ENCODE measurements at places on chromosomes 6 and 20.

DNA sequence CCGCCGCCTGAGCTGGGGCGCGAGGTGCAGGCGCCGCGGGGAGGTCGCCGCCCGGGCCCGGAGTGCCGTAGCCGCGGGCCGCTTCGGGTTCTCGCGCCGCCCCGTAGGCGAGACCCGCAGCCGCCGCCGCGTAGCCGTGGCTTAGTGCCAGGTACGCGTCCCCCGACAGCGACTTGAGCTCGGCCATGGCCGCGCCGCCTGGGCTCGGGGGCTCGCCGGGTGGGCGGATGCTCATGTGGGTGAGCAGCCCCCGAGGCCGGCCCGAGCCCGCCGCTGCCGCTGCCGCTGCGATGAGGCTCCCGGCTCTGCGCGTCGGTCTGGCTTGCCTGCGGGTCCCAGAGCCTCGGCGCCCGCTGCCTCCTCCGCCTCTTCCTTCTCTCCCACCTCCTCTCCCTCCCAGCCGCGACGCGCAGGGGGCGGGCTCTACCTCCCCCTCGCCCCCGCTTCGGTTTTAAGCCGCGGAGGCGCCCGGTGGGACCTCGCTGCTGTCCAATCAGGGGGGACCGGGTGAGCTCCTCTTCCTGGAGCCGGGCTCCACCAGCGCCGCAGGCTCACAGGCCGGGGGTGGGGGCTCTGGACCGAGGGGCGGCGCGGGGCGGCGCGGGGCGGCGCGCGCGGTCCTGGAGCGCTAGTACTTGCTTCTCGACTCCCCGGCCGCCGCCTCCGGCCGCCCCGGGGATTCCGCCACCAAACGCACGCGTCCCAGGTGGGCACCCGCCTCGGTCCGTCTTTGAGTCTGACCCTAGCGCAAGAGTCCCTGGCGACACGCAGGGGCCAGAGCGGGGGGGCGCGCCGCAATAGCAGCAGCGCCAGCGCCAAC, at the start of gene BHLHE23:
Gene BHLHE23 (minus strand): TSS at position 425 of the 820 bp plus-strand sequence. CDS start 190 bp downstream, at position 235.
- H3K4me1 ChIP-seq = no peaks in the 10 kb centered on the region
- H3K36me3 ChIP-seq = no peaks in the 10 kb centered on the region
- no peak for DNase-seq
- peaks cover 43% of the 10 kb centered on the region for H3K27me3 ChIP-seq

GRCh38 chr6:7697820-7698623, 27.9 kb upstream of the BMP6 start:
- DNase-seq = no peak
- no peaks in the 10 kb centered on the region for H3K36me3 ChIP-seq
- no peaks in the 10 kb centered on the region for H3K27me3 ChIP-seq
- H3K27ac ChIP-seq = no peak overlapping the region

GRCh38 chr6:90304308-90304707, 7.7 kb upstream of the BACH2 start:
- no peaks in the 10 kb centered on the region for H3K36me3 ChIP-seq
- no peak overlapping the region for H3K27ac ChIP-seq

- H3K27me3 ChIP-seq = no peaks in the 10 kb centered on the region
- no peak for DNase-seq
- H3K4me3 ChIP-seq = no peak overlapping the region
- peak overlapping the region; percentile 46 for H3K27ac ChIP-seq
- H3K36me3 ChIP-seq = peaks cover 3% of the 10 kb centered on the region
- H3K4me1 ChIP-seq = peaks cover 8% of the 10 kb centered on the region
Measured at GRCh38 chr6:10759312-10759839, 11.8 kb downstream of the TMEM14B start.

DNA sequence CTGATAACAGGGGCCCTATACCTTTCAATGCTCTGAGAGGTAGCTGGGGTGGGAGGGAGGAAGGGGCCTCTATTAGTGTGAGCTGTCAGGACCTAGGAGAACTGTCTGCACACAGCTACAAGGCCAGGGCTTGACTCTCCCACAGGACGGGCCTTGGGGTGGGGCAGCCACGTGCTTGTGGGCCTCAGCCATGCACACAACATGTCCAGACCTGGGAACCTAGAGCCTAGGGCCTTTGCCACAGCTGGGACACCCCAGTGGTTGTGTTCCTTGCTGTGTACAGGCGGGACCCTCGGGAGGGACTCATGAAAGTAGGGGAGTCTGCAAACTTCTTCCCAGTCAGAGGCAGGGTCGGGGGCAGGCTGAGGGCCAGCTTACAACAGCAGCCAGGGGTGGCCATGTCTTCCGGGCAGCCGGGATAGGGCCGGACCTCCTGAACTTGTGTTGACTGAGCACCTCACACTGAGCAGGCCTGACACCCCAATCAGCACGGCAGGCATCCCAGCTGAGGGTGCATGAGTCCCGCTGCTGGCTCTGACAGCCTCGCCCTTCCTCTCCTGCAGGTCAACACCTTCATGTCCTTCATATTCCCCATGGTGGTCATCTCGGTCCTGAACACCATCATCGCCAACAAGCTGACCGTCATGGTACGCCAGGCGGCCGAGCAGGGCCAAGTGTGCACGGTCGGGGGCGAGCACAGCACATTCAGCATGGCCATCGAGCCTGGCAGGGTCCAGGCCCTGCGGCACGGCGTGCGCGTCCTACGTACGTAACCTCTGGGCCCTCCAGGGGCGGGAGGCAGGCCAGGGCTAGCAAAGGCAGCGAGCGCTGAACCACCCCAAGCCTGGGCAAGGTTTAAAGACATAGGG, 41.9 kb upstream of the MRGBP start:
- no peaks in the 10 kb centered on the region for H3K4me1 ChIP-seq
- no peaks in the 10 kb centered on the region for H3K36me3 ChIP-seq
- H3K4me3 ChIP-seq = no peak overlapping the region

DNA sequence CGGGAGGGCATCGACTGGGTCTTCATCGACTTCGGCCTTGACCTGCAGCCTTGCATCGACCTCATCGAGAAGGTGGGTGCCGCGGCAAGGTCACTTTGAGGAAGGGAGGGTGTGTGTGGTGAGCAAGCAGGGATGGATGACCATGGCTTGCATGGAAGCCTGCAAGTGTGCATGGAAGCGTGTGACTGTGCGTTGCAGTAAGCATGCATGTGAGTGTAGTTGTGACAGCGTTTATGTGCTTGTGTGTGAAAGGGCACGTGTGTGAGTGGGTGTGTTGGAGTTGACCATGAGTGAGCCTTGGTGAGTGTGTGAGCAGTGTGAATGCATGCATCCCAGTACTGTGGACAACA, 32.5 kb downstream of the MYH7B start:
- H3K4me3 ChIP-seq = no peak overlapping the region
- peaks cover 20% of the 10 kb centered on the region for H3K36me3 ChIP-seq
- peaks cover 9% of the 10 kb centered on the region for H3K4me1 ChIP-seq
- H3K27ac ChIP-seq = no peak overlapping the region
- no peak for DNase-seq
- H3K27me3 ChIP-seq = no peaks in the 10 kb centered on the region

DNA sequence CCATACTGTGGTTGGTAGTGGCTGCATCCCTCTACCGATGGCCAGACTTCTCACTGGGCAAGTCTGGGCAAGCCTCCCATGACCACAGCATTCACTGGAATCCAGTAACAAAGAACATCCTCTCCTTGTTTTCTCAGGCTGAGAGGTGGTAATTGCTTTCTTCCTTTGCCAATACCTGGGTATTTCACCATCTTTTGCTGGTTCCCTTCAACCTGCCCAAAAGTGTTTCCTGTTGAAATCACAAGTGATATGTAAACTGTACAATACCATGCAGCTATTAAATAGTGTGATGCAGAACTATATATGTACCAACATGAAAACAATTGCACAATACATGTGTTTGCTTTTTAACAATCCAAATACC, at the start of gene PTCHD4:
Gene PTCHD4 (minus strand): TSS at position 55 of the 364 bp plus-strand sequence. CDS start 42,240 bp downstream, outside the sequence.
- no peak for DNase-seq
- no peak within 1 kb of the TSS for H3K4me3 ChIP-seq
- H3K36me3 ChIP-seq = no peaks in the 10 kb centered on the region
- no peaks in the 10 kb centered on the region for H3K4me1 ChIP-seq
- H3K27me3 ChIP-seq = no peaks in the 10 kb centered on the region

GRCh38 chr6:87054143-87054833, 40.6 kb downstream of the CGA start:
- no peak for DNase-seq
- no peak overlapping the region for H3K4me3 ChIP-seq
- H3K36me3 ChIP-seq = no peaks in the 10 kb centered on the region
